Fibroblast of skin of back (primary cell): ENCODE measurements at places on chromosomes 12 and 14.
A peak's percentile ranks its signal among the peaks of the same experiment; 100 is the strongest.

DNA sequence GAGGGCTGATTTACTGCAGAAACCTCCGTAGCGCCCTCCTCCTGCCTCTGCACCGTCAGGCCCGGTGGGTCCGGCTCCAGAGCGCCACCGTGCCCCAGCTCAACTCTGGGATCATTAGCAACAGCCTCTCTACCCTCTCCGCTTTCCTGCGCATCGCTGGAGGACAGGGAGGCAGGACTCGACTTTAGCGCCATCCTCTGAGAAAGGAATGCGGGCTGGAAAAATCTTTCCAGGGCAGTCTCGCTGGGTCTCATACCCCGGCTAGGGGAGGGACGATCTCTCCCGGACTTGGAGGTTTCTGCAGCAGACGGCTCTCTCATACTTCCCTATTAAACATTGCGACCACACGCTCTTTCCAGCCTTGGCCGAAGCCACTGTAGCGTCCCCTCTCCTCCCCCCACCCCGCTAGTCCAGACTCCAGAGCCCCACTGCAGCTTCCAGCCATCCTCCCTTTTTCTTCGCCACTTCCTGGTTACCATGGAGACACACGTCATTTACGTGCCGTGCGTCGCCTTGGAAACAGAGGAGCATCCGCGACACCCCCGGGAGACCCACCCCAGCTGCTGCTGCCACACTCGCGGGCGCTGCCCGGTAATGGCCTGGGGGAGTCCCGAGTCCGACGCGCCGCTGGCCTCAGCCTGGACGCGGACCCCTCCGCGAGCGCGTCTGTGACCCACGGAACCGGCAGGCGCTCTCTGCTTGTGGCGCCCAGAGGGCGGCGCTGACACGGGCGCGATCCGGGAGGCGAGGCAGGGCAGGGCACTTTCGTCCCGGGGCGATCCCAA, at the start of gene CCDC184:
Gene CCDC184, plus strand, starts transcription at position 554 of the 785 bp plus-strand sequence. CDS start 479 bp downstream, outside the sequence.
- DNase-seq = peak; percentile 88

GRCh38 chr12:120037851-120038250, 48.8 kb downstream of the BICDL1 start:
- no peak for DNase-seq

- DNase-seq = no peak
These were observed 17.8 kb upstream of the MCRS1 start for GRCh38 chr12:49585477-49586459.

DNA sequence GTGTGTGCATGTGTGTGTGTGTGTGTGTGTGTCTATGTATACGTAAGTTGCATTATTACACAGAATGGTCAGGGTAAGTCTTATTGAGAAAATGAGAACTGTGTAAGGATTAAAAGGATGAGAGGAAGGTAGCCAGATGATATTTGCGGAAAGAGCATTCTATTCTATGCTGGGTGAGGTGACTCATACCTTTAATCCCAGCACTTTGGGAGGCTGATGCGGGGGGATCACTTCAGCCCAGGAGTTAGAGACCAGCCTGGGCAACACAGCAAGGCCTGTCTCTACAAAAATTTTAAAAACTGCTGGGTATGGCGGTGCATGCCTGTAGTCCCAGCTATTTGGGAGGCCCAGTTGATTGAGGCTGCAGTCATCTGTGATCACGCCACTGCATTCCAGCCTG, 103.7 kb downstream of the SLC38A1 start:
- DNase-seq = no peak

DNA sequence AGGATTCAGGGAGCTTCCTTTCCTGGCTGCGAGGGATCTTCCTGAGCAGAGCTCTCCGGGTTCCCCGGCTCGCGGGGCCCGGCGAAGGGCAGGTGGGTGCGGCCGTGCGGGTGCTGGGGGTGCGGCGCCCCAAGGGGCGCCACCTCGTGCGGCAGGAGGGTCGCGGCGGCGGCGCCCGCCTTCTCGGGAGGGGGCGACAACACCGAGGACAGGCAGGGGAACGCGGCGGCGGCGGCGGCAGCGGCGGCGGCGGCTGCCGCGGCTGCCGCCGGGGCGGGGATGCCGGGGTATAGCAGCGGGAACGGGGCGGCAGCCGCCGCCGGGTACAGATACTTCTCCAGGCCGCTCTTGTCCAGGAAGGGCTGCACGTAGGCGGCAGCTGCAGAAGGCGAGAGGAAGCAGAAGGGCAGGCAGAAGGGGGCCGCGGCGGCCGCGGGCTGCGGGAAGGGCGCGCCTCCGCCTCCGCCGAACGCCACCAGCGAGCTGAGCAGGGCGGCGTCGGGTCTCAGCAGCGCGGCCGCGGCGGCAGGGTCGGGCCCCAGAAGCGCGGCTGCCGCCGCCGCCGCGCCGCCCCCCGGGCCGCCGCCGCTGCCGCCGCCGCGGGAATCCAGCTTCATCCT, 2.7 kb downstream of the BHLHE41 start:
- DNase-seq = peak; percentile 39

GRCh38 chr14:60654334-60654821, 5.1 kb upstream of the SIX1 start:
- peak; percentile 81 for DNase-seq

DNA sequence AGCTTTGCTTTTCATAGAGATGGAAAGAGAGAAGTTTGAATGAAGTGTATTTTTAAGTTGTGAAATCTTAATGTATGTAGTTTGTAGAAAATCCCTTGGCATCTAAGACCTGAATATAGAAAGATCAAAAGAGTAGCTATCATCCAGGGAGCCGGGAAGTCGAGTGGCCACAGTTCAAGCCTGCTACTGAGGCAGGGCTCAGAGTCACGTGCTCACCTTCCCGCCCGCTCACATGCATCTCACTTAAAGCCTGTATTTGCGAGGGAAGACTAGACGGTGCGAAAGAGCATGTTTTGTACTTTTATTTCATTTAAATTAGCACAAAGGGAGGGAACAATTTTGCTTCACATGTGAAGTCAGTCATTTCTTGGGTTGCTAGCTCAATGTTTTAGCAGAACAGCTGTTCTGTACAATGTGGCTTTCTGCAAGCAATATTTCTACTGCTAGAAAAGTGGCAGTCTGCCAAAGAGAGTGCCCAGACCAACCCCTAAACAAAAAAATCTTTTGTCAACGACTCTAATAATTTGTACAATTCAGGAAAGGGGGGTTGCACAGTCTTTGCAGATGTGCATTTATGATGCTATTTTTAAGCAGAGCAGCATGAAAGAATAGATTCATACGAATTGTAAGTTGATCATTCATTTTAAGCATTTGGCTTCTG, 290.7 kb downstream of the NPAS3 start:
- DNase-seq = no peak

DNA sequence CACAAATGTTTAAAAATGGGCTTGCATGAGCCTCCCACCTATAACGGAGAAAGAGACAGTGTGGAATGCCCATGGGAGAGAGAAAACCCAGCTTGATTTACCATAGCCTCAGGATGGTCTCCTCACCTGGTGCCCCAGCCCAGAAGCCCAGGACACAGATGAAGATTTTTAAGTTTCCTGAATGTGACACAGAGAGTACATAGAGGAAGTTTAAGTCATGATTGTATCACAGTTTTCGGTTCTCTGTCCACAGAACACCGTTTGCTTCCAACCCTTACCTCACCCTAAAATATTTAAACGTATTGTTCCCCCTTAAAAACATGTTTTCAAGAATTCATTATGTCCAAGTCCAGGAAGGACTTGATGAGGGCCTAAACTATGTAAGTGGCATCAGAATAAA, 56.2 kb downstream of the NELL2 start:
- no peak for DNase-seq

DNA sequence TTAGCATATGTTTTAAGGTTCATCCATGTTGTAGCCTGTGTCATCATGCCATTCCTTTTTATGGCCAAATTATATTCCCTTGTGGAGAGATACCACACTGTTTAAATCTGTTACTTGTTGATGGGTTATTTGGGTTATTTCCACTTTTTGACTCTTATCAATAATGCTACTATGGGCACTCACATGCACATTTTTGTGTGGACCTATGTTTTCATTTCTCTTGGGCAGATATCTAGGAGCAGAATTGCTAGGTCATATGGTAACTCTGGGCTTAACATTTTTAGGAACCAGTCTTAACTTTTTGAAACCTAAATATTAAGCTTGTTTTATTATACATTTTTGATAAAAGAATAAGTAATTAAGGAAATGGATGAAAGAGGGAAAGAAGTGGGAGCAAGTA, 4.0 kb downstream of the EML1 start:
- DNase-seq = no peak

DNA sequence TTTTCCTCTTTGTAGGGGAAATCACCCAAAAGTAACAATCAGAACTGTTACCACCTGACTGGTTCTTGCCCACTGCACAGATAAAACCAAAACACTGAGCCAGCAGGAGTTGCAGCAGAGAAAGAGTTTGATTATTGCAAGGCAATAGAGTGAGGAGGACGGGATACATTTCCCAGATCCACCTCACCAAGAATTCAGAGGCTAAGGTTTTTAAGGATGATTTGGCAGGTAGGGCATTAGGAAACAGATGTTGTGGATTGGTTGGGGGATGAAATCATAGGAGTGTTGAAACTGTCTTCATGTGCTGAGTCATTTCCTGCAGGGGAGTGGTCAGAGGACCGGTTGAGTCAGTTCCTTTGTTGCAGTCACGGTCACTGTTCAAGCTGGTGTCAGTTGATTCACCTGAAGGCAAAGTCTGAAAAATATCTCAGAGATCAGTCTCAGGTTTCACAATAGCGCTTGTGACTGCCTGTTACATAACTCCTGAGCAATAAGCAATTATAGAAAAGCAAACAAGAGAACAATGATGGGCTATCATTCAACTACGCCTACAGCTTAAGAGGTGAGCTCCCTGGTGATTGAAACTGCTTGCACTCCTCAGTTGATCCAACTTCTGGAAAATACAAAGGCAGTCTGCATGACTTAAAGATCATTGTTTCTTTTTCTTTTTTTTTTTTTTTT, 20.3 kb upstream of the AMN1 start:
- peak; percentile 90 for DNase-seq

DNA sequence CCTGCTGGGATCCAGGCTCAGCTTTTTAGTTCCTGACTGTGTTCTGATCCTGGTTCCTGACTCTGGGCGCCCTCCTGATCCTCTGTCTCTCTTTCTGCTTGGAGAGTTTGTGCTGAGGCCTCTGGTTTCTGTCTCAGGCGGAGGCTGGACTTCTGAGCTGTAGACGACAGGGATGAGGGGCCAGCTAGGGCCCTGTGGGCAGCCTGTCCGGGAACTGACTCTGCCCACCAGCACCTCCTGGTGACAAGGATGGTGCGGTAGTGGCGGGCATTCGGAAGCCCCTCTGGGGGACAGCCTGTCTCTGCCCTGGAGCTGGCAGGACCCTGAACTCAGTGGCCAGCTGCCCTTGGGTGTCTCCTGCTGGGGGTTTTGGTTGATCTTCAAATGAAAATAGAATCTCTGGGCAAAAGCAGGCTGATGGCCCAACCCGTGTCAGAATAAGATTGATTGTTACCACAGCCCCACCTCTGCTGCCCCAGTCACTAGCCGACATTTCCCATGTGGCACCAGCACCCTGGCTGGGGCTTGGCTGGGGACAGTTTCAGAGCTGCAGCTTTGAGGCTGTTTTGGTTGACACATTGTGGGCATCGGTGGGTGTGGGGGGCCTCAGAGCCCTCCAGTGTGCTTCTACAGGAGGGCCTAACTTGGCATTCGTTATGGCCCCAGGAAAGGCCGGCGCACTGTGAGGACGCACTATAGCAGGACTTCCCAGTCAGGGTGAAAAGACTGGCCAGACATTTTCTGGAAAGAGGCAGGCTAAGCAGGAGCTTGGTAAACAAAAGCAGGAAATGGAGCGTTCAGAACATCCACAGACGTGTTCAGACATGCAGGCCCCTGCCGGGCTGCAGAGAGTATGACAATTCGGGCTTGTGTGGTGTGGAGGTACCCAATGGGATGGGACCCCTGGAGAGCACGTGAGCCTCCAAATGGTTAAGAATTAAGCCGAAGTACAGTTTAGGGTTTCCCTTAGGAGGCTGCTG, 16.2 kb downstream of the KRT80 start:
- DNase-seq = no peak

- no peak for DNase-seq
These were observed 112.4 kb upstream of the MAX start for GRCh38 chr14:65214741-65215140.

DNA sequence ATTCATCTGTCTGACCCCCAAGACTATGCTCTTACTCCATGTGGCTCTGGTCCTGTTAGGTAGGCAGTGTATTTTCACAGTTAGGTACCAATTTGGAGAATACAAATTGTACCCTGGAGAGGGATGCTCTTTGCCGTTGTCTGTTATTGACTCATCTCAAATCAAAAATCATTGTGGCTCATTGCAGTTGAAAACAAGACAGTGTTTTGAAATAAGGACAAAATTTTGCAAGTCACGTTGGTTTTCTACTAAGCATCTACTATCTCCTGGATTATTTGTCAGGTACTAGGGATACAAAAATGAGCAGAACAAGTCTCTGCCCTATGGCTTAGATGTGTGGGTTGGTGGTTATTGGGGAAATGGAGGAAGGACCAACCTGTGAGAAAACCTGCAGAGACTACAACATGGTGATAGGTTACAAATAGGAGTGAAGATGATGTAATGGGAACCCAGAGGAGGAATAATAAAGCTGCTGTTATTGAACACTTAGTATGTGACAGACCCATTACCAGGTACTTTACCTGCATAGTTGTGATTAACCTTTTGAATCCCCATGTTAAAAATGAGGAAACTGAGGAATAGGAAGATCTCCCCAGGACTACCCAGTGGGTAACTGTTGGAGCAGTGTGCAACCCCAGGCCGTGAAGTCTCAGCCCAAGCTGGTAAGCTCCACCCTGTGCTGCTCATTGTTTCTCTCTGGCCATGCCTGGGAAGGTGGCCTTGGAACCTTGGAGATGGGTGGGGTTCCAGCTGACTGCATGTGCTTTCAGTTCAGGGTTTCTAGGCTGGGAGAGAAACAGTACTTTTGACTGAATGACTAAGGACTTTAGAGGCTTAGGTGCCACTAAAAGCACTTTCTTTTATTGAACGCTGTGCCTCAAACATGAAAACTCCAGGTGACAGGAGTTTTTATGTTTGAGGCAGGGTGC, 72.9 kb upstream of the SRSF5 start:
- DNase-seq = no peak

DNA sequence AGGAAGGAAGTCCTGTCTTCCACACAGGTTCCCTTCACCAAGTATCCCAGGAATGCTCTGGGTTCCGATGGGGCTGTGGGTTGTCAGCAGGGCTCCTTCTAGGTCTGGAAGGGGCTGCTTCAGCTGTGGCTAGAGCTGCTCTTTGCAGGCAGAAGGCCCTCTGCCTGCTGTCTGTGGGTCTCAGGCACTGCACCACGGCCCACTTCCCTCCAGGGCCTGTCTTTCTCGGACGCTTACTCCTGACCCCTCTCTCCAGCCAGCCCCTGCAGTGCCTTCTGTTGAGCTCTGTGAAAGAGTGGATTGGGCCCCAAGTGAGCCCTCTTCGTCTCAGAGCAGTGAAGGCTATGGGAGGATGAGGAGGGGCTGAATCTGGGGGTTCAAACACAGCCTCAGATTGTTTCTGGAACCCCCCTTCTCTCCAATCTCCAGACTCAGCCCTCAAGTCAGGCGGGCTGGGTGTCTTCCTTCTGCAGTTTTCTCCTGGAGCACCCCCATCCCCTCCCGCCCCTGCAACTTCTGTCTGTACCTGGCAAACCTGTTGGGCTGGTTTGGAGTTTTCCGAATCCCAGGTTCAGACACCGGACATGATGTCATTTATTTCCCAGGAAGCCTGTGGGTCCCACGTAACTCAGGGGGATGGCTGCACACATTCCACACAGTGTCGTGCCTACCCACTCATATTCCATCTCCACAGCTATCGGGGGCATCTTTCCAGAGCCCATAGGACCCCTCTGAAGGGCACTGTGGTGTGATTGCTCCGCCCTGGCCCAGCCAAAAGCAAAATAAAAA, 24.9 kb upstream of the SPPL3 start:
- DNase-seq = no peak
